T-helper 17 cell (primary cell): ENCODE measurements at places on chromosomes 7 and 10. TPM values are rescaled to one million over a fixed set of nuclear protein-coding genes. Genes with fewer than 3 reads are reported as not detected.

Gene LRRD1
- total RNA-seq, result not detected

Gene TSPAN33
- total RNA-seq, result 68.8 TPM

Gene EPHB6
- total RNA-seq, result 52.3 TPM

Gene SPDYE8
- total RNA-seq, result not detected

Gene SCIN
- total RNA-seq, result not detected

Gene ITGA8
- not detected for total RNA-seq

Gene VCL
- total RNA-seq, result 79.1 TPM

Gene TRIM73
- total RNA-seq, result 19.4 TPM

Gene SRGN
- 467 TPM for total RNA-seq

GRCh38 chr10:34280599-34281374 lies 534.3 kb downstream of the PARD3 start:
- H3K27ac ChIP-seq, result no peak overlapping the region
- DNase-seq, result no peak
- no peaks in the 10 kb centered on the region for H3K36me3 ChIP-seq
- no peak overlapping the region for H3K4me3 ChIP-seq

GRCh38 chr10:7045891-7046599 lies 364.8 kb downstream of the SFMBT2 start:
- H3K36me3 ChIP-seq, result no peaks in the 10 kb centered on the region
- peaks cover 36% of the 10 kb centered on the region for H3K4me1 ChIP-seq
- no peak for DNase-seq

DNA sequence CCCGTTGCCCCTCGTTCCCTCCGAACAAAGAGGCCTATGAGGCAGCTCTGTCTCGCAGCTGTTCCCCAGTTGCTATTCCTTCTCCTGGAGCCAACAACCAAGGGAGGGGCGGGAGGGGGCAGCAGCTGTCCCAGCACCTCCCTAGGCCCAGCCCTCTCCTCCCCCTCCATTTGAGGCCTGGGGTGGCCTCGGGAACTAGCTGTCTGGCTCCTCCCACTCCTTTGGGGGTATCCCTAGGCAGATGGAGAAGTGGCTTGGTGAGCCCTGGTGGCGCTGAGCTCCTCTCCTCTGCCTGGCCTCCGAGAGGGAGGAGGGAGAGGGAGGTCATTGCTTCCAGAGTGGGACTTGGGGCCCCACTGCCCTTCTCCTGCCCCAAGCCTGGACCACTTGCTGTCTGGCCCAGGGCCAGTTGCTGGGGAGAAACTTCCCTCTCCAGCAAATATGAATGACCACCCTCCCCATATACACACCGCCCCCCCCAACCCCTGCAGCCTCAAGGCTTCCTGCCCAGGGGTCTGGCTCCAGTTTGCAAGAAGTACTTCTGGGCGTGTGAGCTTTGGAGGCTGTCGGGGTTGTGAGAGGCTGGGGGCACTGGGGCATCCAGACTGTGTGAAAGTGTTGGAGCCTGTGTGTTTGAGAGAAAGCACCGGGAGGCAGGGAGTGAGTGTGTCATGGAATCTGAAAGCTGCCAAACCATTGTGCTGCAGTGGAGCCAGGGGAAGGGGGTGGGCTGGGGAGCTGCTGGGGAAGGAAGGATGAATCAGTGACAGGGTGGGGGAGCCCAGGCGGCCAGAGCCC lies 3.1 kb downstream of the FLNC start:
- H3K36me3 ChIP-seq, result no peaks in the 10 kb centered on the region
- H3K27ac ChIP-seq, result no peak overlapping the region
- no peak overlapping the region for H3K4me3 ChIP-seq
- H3K27me3 ChIP-seq, result peaks cover 21% of the 10 kb centered on the region

DNA sequence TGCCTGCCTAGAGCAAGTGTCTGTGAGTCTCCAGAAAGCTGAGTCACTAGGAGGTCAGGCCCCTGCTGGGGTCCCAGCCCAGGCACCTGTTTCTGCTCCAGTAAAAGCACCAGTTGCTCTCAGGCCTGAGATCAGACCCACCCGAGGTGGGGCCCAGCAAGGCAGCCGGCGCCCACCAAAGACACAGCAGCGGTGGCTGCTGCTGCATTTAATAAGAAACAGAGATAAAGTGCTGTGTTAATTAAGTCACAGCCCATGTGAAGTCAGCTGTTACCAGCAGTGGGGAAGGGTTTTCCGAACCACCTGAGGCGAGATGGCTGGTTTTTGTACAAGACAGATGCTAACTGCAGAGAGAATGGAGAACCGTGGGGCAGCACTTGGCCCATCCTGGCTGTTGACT lies 12.1 kb upstream of the LRRC18 start:
- peaks cover 27% of the 10 kb centered on the region for H3K27me3 ChIP-seq
- no peak for DNase-seq
- H3K27ac ChIP-seq, result peak overlapping the region; percentile 35

DNA sequence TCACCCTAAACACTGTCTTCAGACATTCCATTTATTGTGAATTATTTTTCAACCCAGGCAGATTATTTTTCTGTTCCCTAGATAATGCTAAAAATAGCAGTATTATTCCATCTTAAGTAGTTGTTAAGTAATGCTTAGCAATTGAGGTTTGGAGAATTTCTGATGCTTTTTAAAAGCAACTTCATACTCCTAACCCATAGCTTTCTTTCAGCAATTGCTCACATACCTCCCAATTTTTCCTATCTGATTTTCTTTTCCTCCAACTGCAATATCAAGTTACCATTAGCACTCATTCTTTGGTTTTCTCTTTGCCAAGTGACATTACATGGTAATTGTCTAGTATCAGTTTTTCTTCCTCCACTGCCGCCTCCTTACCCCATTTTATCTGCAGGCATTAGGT lies 104.7 kb downstream of the GPR85 start:
- no peak overlapping the region for H3K27ac ChIP-seq
- no peak for DNase-seq
- no peaks in the 10 kb centered on the region for H3K4me1 ChIP-seq

DNA sequence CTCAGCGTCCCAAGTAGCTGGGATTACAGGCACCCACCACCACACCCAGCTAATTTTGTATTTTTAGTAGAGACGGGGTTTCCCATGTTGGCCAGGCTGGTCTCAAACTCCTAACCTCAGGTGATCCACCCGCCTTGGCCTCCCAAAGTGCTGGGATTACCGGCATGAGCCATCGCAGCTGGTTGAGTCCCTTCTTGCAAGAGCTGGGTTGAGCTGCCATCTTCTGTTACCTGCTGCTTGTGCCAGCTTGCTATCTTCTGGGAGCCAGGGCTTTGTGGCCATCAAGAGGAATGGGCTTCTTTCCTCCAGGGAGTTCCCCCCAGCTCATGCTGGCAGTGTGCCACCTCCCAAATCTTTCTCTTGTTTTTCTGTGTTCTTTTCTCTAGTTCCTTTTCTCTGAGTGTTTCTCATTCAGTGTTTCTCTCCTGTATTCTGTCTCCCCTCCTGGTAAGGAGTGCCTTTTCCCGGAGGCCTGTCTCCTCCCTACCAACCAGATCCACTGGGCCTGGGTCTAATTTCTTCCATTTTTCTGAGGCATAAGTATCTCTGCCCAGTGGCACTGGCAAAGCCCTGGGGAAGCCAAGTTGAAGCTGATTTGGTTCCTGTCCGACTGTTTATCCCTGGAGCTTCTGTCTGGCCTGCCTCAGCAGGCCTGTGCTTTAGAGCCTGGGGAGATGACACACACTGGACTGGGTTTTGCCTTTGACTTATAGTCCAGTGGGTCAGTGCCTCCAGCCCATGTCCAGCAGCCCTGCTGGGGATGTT lies 3.7 kb downstream of the DBNL start:
- H3K36me3 ChIP-seq, result peaks cover 4% of the 10 kb centered on the region
- peaks cover 55% of the 10 kb centered on the region for H3K4me1 ChIP-seq
- peak overlapping the region; percentile 99 for H3K27ac ChIP-seq

DNA sequence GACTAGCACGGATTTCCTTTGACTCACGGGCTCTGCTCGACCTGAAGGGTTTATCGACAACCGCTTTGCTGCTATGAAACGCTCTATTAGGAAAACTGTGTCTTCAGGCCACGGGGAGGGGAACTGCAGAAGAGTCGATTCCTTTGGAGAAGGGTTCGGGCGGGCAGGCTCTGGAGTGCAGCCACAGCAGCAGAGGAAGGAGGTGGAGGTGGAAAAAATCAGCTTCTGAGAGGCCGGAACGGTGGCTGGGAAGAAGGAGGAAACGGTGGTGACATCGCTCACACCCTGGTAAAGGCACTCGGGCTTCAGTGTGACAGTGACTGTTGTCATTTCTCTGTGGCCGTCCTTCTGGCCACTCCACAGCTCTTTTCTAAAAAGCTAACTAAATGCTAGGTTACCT lies 64.6 kb upstream of the MGMT start:
- DNase-seq, result no peak
- H3K27me3 ChIP-seq, result peaks cover 20% of the 10 kb centered on the region
- no peaks in the 10 kb centered on the region for H3K36me3 ChIP-seq
- no peak overlapping the region for H3K27ac ChIP-seq
- no peaks in the 10 kb centered on the region for H3K4me1 ChIP-seq

DNA sequence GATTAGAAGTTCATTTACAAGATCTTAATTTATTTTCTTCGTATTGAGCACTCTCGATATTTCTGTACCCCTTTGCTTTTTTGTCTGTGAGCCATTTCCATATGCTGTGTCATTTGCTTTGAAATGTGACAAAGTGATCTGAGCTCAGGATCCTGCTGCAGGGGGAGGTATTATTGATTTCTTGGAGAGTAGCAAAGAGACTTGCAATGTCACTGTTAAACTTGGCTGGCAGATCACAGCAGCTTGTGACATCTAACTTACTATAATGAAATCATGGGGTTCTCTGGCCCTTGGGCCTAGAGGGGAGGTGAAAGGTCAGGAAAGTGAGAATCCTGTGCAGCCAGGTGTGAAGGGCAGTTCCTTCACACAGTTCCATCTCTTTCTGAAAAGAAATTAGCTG lies 923.4 kb downstream of the REEP3 start:
- no peaks in the 10 kb centered on the region for H3K27me3 ChIP-seq
- DNase-seq, result no peak
- no peak overlapping the region for H3K4me3 ChIP-seq
- H3K27ac ChIP-seq, result no peak overlapping the region
- H3K4me1 ChIP-seq, result no peaks in the 10 kb centered on the region

- H3K36me3 ChIP-seq, result no peaks in the 10 kb centered on the region
- H3K27me3 ChIP-seq, result peaks cover 33% of the 10 kb centered on the region
- H3K4me3 ChIP-seq, result no peak overlapping the region
- H3K4me1 ChIP-seq, result no peaks in the 10 kb centered on the region
- no peak overlapping the region for H3K27ac ChIP-seq
- no peak for DNase-seq
Observed at GRCh38 chr10:24238519-24239247, 29.7 kb downstream of the KIAA1217 start.

DNA sequence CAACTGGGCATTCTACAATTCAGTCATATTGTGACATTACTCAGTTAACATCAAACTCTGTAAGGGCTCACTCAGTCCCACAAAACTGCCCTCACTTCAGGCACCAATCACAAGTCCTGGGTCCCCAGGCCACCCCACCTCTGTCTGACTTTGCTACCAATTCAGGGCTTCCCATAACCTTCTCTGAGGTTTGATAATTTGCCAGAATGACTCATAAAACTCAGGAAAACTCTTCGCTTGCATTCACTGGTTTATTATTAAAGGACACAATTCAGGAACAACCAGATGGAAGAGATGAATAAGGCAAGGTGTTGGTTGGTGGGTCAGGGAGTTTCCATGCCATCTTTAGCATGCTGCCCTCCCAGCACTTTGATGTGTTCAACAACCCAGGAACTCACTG lies 41.3 kb downstream of the AVL9 start:
- no peak for DNase-seq
- no peaks in the 10 kb centered on the region for H3K36me3 ChIP-seq
- no peak overlapping the region for H3K27ac ChIP-seq
- H3K27me3 ChIP-seq, result no peaks in the 10 kb centered on the region

DNA sequence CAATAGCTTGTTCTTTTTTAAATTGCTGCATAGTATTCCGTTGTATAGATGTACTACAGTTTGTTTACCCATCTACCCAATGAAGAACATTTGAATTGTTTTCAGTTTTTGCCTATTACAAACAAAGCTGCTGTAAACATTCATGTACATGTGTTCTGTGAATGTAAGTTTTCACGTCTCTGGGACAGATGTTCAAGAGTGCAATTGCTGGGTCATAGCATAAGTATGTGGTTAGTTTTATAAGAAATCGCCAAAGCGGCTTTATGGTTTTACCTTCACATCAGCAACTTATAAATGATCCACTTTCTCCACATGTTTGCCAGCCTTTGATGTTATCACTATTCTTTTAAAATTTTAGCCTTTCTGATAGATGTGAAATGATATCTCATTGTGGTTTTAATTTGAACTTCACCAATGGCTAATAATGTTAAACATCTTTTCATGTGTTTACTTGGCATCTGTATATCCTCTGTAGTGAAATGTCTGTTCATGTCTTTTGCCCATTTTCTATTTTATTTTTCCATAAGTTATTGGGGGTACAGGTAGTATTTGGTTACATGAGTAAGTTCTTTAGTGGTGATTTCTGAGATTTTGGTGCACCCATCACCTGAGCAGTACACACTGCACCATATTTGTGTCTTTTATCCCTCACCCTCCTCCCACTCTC lies 73.5 kb downstream of the TBXAS1 start:
- DNase-seq, result no peak
- H3K4me3 ChIP-seq, result no peak overlapping the region
- no peaks in the 10 kb centered on the region for H3K27me3 ChIP-seq
- peaks cover 3% of the 10 kb centered on the region for H3K36me3 ChIP-seq

DNA sequence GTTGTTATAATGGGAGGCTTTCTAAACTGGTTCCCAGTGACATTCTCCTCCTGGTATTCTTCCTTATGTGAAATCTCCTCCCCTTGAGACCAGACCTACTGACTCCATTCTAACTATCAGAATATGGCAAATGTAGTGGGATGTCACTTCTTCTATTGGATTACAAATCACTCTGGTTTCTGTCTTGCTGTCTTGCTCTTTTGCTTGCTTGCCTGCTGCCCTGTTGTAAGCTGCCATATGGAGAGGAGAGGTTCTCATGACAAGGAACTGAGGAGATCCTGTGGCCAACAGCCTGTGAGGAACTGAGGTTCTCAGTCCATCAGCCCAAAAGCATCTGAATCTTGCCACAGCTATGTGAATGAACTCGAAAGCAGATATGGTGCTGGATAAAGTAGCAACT lies 4.7 kb upstream of the NRCAM start:
- H3K4me3 ChIP-seq, result no peak overlapping the region
- peaks cover 10% of the 10 kb centered on the region for H3K36me3 ChIP-seq

DNA sequence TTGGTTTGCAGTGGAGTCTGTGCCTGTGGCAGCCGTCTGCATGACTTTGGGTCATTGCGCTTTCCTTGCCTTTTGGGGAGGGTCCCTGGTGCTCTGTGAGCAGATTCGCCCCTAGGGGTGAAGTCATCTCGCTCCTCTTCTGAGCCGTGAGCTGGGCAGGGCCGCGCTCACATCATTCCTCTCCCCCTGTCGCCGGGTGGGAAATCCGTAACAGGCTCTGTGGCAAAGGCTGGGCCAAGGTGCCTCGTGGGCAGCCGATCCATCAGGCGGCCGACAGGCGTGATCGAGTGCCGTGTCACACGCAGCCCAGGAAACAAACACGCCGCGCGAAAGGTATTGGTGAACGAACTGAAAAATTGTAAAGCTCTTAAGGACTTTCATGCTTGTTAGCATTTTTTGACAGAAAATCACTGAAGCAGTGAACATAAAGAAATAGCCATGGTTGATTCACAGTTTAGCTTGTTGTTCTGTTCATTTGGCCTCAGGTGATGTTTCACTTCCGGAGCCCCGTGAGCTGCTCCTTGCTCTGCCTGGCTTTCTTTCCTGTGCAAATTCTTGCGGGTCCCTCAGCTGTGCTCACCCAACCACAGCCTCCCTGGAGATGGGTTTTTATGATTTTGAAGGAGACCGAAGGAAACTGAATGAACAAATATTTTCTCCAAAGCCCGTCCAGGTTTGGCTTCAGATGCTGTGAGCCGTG lies 122.1 kb downstream of the NKX6-2 start:
- no peaks in the 10 kb centered on the region for H3K27me3 ChIP-seq
- H3K4me3 ChIP-seq, result no peak overlapping the region
- H3K36me3 ChIP-seq, result peaks cover 5% of the 10 kb centered on the region

- no peak for DNase-seq
- no peak overlapping the region for H3K4me3 ChIP-seq
- H3K4me1 ChIP-seq, result peaks cover 18% of the 10 kb centered on the region
- H3K27me3 ChIP-seq, result no peaks in the 10 kb centered on the region
- no peaks in the 10 kb centered on the region for H3K36me3 ChIP-seq
Observed at GRCh38 chr10:69407621-69408301, 9.0 kb downstream of the TACR2 start.
